GM18507 (cell line): ENCODE measurements at places on chromosomes 3 and 15.

DNA sequence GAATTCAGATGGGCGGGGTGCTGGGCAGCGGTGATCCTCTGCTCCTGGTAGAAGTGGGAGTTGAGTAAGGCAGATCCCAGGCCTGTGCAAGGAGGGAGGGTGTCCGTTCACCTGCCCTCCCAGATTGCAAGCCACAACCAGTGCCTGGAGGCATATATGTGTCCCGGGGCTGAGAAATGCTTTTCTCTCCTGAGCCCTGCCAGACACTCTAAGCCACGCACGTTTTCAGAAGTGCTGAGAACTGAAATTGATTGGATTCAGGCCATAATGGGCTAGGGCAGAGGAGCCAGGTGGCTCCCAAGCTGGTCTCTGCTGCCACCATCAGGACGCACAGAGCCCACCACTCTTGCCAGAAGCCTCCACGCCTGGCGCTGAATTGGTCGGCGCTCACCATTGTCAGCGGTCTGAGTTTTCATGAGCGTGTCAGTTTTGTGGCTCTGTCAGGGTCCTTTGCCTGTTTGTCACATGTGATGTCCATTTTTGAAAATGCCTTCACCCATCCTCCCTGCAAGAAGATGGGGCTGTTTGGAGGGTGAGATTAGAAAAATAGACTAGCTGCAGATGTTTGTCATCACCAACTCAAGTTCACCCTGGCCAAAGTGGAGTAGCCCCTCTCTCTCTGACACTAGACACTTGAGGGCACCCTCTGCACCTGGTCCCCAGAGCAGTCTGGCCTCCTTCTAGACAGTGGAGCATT is 15.4 kb upstream of the BFSP2 start:
- peak; percentile 35 for DNase-seq

GRCh38 chr3:42067326-42067725 is 23.8 kb upstream of the TRAK1 start:
- DNase-seq, result peak; percentile 44

- no peak for DNase-seq
Measured at GRCh38 chr3:195254454-195255175, 16.3 kb downstream of the XXYLT1 start.

GRCh38 chr3:32313723-32314473 is 75.4 kb downstream of the CMTM8 start:
- DNase-seq, result no peak

DNA sequence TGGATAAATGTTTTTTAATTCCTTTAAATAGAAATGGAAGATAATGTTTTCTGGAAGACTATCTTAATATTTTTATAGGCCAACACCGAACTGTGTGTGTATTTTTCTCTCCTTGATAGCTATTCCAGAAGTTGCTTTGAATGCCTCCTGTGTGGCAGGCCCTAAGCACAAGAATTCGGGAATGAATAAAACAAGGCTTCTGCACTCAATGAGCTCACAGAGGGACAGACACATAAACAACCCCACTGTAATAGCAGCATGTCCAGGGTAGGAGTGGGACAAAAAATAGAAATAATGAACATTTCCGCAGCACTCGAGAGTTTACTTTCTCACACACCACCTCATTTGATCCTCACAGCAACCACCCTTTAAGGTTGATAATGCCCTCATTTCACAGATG is 18.0 kb downstream of the SRGAP3 start:
- no peak for DNase-seq

DNA sequence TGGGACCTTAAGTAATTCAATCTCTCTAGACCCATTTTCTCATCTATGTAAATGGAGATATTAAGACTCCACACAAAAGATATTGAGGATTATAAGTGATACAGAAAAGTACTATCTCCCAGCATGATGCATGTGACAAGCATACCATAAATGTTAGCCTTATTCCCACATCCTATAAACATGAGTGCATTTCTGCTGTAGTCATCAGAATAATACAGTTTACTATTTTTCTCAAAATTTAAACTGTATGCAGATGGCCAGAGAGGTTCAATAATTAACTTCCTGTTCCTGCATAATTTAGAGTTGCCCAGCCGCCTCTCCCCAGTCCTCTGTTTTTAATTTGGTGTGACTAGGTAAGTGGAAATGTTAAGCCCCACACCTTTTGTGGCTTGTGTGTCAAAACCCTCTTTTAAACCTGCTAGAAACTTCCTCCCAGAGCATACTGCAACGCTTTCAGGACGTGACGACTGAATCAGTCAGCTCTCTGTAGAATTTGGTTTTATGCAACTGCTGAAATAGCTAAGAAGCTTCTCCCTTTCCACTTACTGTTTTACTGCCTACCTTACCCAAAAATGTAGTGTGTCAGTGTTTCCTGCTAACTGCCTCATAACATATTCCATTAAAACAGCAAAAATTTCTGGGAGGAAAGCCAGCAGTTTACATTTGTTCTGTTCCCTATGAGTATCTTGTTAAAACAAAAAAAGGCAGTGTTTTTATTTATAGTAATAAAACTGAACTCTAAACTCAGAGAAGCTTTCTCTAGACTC is 1037.9 kb downstream of the EPHA3 start:
- no peak for DNase-seq

- no peak for DNase-seq
Measured at GRCh38 chr15:43493703-43494472, 932 bp upstream of the TP53BP1 start.

DNA sequence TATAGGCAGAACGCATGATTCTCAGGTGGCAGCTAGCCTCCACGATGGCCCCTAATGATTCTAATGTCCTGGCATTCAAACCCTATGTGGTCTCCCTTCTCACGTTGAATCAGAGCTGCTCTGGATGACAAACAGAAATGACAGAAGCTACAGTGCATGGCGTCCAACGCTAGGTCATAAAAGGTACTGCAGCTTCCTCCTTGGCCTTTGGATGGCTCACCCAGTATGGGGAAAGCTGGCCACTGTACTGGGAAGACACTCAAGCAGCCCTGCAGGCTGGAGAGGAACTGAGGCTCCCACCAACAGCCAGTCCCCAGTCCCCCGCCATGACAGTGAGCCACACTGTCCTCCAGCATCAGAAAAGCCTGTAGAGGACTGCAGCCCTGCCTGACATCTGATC is 286.3 kb downstream of the FAM43A start:
- DNase-seq, result no peak

DNA sequence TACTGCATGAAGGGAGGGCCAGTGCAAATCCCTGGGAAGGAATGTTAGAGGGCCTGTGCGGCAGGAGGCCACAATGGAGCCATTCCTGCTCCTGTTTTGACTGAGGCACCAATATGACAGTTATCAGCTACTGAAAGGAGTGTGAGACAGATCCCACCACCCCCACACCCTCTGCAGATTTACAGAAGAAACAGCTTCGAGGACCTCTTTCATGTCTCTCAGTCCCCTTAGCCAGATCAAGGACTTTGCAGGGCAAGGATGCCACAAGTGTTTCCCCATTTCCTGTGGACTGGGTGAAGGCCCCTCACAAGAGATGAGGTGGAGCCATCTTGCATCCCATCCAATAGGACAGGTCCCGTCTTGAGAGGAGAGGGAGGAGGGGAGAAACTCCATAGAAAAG is 48.5 kb upstream of the RASGRP1 start:
- no peak for DNase-seq

GRCh38 chr15:90035095-90035839 is 34.1 kb downstream of the ZNF710 start:
- DNase-seq, result no peak

GRCh38 chr3:125058959-125059358 is 3.2 kb upstream of the HEG1 start:
- DNase-seq, result no peak

GRCh38 chr3:127306361-127307111 is 18.7 kb upstream of the PRR20G start:
- DNase-seq, result no peak

- DNase-seq, result no peak
Measured at GRCh38 chr3:195042743-195043606, 228.0 kb downstream of the XXYLT1 start.

- DNase-seq, result no peak
Measured at GRCh38 chr3:45895686-45896468, 9.5 kb downstream of the CCR9 start.

DNA sequence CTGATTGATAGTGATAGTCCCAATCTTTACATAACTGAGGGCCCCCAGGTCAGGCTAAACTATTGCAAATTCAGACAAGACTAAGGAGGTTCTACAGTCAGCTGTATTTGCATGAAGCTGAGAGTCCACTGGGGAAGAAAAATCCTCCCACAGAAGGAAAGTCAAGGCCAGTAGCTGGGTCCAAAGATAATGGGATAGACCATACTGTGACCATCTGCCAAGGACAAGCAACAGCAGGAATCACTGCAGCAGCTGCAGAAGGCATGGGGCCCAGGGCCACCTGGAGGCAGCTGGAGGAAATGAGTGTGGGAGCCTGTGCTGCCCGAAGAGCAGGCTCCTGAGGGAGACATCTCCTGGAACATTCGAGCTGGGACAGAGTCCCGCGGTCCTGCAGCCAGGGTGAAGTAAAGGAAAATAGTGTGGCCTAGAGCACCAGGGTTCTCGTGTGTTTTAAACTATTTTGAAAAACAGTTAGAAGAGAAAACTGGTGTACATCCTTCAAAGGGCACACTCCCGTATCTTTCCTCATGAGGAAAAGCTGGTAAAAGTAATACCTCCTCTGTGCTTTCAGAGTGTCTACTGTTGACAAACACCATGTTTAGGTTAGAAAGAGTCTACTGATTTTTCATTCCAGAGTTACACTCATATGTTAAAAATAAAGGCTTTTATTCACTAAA is 13.2 kb upstream of the TMEM212 start:
- DNase-seq, result no peak

GRCh38 chr3:170149016-170149415 is 32.5 kb downstream of the PHC3 start:
- DNase-seq, result no peak
